ENCODE measurements at places on chromosomes 4 and X. TPM values are rescaled to one million over a fixed set of nuclear protein-coding genes. Genes with fewer than 3 reads are reported as not detected.

Gene REPS2
- total RNA-seq: 17.0 TPM

Gene TAF7L
- total RNA-seq: not detected

Gene TMPRSS11B
- not detected for total RNA-seq

Gene SUPT20HL1
- total RNA-seq: not detected

Gene C1QTNF7
- total RNA-seq: 10.5 TPM

Gene NWD2
- total RNA-seq: not detected

- DNase-seq: no peak
These were observed 71.5 kb upstream of the VCX2 start for GRCh38 chrX:8242431-8243020.

- DNase-seq: no peak
These were observed 54.4 kb downstream of the PHKA1 start for GRCh38 chrX:72659723-72660122.

GRCh38 chr4:189305500-189305899 is 635.2 kb upstream of the FRG1 start:
- no peak for DNase-seq

DNA sequence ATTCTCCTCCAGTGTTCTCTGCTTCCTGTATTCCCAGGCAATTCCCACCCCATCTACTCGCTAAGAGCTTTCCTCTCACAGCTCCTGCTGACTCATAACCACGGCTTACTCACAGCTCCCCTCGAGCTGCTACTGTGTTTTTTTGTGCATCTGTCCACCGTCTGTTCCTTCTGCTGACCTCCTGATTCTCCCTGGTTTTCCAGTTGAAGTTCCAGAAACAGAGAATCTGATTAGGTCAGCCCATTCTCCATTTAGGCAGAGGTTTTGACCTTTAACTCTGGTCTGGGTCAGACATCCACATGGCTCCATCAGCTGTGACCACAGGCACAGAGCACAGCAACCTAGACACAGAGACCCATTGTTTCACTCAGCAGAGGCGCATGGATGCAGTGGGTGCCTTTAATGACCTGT is 5.5 kb upstream of the SMIM20 start:
- DNase-seq: no peak

DNA sequence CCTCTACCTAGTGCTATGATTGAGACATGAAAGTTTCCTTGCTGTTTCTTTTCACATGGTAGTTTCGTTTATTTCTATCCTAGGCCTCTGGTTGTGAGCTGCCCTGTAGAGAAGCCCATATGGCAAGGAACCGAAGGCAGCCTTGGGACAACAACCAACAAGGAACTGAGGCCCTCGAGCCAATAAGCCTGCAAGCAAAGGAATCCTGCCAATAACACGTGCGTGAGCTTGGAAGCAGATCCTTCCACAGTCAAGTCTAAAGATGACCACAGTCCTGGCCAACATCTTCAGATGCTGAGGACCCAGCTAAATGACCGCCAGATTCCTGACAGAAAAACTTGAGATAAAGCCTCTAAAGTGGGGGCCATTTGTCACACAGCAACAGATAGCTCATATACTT is 100.4 kb upstream of the FAM9B start:
- DNase-seq: no peak

GRCh38 chrX:19643203-19643602 is 127.9 kb upstream of the MAP3K15 start:
- no peak for DNase-seq

- peak; percentile 91 for DNase-seq
These were observed at the start of gene CCNA2 for GRCh38 chr4:121823505-121824170. TSS of gene CCNA2 (minus strand) at chr4:121823883. CDS start at chr4:121823628, 255 bp downstream.

- DNase-seq: no peak
These were observed 23.8 kb downstream of the TENM3 start for GRCh38 chr4:182267048-182267447.

GRCh38 chr4:74004668-74005067 is 6.2 kb upstream of the CXCL5 start:
- DNase-seq: no peak

- DNase-seq: no peak
These were observed 64.1 kb downstream of the TRIM2 start for GRCh38 chr4:153268295-153268694.

DNA sequence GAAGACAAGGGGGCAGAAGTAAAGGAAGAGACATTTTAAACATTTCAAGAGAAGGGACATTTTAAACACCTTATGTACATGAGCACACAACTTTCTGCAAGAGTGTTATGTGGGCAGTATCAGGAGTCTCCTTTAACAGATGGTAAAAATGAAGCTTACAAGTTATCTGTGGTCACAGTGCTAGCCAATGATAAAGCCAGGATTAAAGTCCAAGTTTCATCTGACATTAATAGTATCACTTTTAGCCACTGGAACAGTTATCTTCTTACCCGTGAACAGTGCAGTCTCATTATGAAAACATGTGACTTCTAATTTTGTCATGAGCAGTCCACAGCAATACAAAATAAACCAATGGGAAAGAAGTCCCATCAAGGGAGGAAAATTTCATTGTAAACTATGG is 627.9 kb upstream of the AGA start:
- DNase-seq: no peak

GRCh38 chr4:98399915-98400314 is 138.7 kb downstream of the RAP1GDS1 start:
- DNase-seq: no peak

GRCh38 chr4:73066928-73067327 is 2.6 kb downstream of the COX18 start:
- no peak for DNase-seq

GRCh38 chr4:90845777-90846176 is 718.6 kb downstream of the CCSER1 start:
- no peak for DNase-seq

- no peak for DNase-seq
These were observed 147.6 kb upstream of the EOLA2 start for GRCh38 chrX:150085881-150086280.

- no peak for DNase-seq
These were observed 14.2 kb upstream of the IL9R start for GRCh38 chrX:155983326-155983725.
